ENCODE measurements at places on chromosomes 16 and 17. TPM values are rescaled to one million over a fixed set of nuclear protein-coding genes. Genes with fewer than 3 reads are reported as not detected.

DNA sequence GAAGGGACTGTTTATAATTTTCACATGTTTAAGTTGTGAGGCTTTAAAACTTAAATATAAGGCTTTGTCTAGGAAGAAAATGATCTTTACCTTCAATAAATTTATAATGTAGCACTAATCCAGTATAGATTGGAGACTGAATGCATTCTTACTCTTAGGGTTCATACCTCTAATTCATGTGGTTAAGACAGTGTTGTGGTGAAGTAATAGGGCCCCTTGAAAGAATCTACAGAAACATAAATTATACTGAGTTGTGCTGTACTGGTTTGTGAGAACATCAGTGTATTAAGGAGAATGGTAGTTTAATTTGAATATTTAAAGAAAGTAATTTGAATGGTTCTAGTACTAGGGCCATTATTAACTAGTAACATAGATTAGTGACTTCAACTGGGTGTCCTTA, 13.7 kb downstream of the HAPSTR1 start:
- no peak for DNase-seq

DNA sequence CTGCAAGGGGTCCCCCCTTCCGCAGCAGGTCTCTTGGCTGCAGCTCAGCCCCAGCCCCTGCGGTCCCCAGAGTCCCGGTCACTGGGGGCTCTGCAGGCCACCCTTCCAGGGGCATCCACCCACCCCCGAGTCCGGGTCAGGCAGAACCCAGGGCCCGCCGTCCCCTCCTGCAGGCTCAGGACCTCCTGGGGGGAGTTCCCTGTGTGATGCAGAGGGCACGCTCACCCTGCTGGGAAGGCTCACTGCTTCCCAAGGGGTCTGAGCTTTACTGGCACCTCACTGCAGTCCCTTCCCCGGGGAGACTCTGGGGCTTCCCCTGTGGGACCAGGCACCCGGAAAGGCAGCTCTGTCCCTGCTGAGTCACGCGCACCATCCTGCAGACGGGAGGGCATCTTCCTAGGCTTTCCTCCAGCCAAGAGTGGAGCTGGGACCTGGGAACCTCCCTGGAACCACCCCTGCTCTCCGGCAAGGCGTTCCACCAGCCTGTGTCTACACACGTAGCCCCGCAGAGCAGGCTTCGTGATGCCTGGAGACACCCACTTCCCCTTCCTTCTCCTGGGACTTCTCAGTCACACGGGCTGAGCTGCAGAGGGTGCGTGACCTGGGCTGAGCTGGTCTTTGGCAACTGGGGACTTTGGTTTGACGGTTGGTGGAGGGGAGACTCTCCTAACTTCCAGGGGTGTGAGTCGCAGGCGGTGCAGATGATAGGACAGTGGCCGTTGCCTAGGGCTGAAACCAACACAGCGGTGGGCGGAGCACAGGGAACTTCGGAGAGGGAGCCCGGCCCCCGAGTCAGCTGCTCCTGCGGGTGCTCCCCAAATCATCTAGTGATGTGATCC, 23.4 kb downstream of the SLC25A10 start:
- peak; percentile 88 for DNase-seq

GRCh38 chr16:84495506-84495905, 9.0 kb downstream of the MEAK7 start:
- DNase-seq: no peak

DNA sequence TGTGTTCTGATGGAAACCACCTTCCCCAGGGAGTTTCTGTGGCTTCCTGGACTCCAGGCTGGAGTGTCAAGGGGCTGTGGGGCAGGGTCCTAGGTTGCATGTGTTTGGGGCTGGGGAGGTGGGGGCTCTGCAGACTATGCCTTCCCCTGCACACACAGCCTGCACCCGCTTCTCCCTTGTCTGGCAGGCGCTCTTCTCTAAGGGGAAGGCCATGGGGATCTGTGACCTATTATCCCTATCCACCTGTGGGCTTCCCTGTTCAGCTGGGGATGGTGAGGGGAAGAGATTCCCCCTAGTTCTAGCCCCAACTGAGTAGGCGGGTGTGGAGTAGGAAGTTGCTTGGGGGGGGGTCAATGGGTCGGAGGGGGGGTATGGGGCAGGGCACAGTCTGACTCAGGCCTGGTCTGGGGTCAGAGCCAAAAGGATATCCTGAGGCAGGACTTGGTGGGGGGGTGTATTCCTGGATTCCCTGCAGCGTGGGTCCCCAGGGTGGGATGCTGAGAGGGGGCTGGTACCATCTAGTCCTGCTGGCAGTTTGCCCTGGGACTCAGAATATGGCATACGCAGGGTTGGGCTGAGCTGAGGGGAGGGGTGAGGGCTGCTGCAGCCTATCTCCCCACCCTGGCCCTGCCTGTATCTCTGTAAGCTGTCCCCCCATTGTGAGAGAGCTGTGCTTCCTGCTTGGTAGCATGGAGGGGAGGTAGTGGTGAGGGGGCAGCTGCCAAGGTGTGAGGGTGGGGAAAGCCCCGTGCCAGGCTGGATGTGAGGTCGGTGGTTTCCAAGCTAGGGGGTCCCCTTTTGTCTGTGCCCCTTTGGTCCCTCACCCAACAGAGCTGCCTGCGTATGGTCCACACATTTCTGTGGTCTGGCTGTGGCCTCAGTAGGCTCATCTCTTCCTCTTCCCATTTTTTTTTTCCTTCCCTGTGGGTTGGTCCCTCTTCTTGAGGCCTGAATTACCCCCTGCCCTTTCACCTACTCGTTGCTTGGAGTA, 14.7 kb downstream of the RARA start:
- DNase-seq: no peak

DNA sequence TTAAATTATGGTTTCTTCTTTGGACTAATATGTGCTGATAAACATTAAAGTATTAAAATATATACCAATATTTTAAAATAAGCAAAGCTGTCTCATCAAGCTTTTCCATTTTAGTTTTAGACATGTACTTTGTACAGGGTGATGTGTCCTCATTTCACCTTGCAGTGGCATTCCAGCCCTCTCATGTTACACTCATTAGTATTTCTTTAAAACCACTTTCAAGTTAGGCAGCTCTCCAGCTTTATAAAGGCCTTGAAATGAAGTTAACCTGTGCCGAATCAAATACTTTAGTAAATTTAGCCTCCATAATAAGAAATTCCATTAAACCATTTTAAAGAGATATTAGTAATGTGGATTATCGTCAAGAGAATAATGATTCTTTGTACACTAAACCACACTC, 107.6 kb upstream of the HLF start:
- no peak for DNase-seq

GRCh38 chr16:22425847-22426246, 51.4 kb upstream of the CDR2 start:
- DNase-seq: no peak

DNA sequence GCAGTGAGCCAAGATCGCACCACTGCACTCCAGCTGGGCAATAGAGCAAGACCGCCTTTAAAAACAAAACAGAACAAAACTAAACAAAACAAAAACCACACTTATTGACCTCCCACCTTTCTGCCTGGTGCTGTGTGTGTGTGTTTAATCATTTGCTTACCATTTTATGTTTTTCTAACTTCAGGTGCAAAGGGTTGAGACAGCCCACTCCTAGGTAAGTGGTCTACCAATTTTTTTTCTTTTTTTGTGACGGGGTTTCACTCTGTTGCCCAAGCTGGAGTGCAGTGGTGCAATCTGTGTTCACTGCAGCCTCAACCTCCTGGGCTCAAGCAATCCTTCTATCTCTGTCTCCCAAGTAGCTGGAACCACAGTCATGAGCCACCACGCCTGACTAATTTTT, 65.8 kb downstream of the SALL1 start:
- DNase-seq: peak; percentile 38

DNA sequence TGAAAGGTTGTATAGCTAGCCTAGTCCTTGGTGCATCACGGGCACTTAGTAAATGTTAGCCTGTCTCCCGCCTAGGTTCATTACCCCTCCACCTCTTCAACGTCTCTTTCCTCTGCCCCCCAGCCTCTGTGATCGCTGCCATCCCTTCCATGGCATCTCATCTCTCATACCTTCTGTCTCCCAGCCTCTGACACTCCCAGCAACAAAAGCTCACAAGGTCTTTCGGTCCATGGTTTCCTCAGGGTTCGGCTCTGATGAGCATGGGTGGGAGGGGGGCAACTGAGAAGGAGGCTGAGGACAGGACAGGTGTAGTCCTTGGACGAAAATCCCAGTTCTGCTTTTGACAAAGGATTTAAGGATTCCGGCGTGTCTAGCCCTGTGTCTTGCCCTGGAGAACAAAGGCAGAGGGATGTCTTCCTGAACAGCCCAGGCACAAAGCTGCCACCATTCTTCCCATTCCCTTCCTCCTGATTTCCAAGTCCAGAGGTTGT, 16.7 kb downstream of the CCR7 start:
- no peak for DNase-seq

GRCh38 chr17:77644181-77645071, 314.1 kb upstream of the TNRC6C start:
- DNase-seq: no peak

GRCh38 chr16:17556276-17557052, 85.7 kb upstream of the XYLT1 start:
- DNase-seq: peak; percentile 17

DNA sequence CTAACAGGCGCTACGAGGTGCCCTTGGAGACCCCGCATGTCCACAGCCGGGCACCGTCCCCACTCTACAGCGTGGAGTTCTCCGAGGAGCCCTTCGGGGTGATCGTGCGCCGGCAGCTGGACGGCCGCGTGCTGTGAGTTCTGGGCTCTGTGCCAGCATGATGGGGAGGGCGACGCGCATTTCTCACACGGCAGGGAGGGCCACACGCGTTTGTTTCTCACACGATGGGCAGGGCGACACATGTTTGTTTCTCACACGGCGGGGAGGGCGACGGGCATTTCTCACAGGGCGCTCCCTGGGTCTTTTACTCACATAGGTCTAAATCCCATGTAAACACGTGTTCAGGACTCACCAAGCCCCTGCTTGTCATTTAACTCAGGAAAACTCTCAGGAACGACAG, 4.4 kb downstream of the GAA start:
- DNase-seq: no peak

GRCh38 chr16:56116577-56116964, 74.7 kb upstream of the GNAO1 start:
- no peak for DNase-seq

- no peak for DNase-seq
Observed at GRCh38 chr17:75724016-75725003, 3.1 kb downstream of the ITGB4 start.

- no peak for DNase-seq
Observed at GRCh38 chr16:629185-629832, 1.5 kb upstream of the WFIKKN1 start.

GRCh38 chr16:84223456-84223855, 16.4 kb downstream of the KCNG4 start:
- DNase-seq: no peak

- DNase-seq: no peak
Observed at GRCh38 chr17:39174920-39175694, 9.1 kb upstream of the ARL5C start.

GRCh38 chr16:87489434-87490045, 3.3 kb downstream of the ZCCHC14 start:
- DNase-seq: no peak

DNA sequence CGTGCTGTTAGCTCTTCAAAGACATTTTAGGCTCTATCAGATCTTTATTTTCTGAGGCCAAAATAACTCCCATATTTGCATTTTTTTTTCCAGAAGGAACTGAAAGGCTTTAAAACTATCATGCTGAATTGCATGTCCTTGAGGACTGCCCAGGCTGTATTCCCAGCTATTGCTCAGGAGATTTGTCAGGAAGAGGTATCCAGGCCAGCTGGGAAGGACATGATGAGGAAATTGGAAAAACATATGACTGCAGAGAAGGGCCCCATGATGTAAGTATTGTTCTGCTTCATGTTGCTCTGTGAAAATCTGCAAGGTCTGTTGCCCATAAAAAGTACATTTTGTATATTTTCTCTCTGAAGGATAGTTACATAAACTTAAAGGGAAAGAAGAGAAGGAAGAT, 5.7 kb downstream of the CDC6 start:
- no peak for DNase-seq

DNA sequence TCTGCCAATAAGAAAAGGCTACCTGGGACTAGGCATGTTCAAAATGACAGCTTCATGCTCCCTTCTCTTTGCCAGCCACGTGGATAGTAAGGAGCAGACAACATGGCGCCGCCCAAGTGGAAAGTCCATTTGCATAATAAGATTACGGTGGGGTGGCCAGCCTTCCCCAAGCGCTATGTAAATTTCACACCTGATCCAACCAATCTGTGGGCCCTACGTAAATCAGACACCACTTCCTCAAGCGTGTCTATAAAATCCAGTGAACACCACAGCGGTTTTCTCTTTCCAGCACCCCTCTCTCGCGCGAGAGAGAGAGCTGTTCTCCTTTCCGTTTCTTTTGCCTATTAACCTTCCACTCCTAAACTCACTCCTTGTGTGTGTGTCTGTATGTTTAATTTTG, 140.3 kb upstream of the ERCC4 start:
- peak; percentile 65 for DNase-seq

DNA sequence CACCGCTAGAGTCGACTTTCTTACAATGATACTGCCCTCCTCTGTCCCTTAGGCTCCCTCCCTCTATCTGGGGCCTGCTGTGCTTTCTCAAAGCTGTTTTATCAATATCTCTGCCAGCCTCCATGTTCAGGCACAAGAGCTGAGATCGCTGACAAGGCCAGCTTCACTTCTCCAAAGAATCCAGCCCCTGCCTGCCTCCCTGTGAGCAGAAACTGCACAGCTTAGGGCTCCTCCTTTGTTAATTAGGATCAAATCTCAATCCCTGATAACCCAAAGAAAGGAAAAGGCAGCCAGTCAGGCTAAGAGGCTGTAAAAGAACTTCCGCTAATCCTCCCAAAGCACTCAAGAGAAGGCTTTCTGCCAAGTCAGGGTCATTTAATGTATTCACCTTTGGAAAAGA, 616.0 kb upstream of the CDH11 start:
- DNase-seq: no peak

DNA sequence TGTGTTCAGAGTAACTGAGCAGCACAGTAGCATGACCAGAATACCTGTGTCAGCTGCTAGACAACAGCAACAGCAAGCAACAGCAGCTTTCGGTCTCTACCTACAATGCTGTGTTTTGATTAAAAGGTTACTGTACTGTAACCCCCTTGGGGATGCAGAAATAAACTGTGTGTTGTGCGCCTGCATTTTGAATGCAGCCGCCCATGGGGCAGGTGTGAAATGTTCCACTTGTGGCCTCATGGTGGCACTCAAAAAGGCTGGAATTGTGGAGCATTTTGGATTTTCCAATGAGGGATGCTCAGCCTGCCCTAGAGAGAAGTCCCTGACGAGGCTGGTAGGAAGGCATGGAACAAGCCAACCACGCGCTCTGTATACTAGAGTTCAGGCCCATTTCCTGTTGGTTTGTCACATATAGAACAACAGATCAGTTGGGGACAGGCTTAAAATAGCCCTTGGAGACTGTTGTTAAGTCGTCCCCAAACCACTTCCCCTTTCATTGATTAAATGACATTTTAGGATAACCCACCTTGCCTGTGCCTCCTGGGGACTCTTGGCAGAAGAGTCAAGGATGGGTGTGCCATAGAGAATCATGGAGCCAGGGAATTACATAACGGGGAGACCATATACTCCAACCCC, 27.1 kb downstream of the SCPEP1 start:
- DNase-seq: no peak

- no peak for DNase-seq
Observed at GRCh38 chr16:22660441-22661160, 149.9 kb downstream of the NPIPB5 start.

GRCh38 chr16:73113336-73113735, 65.4 kb upstream of the ZFHX3 start:
- DNase-seq: no peak

- DNase-seq: no peak
Observed at GRCh38 chr16:4081521-4082021, 34.7 kb downstream of the ADCY9 start.

GRCh38 chr17:58279016-58279711, 1.6 kb downstream of the MPO start:
- no peak for DNase-seq

Gene SAT2
- total RNA-seq: 49.8 TPM

Gene BCL6B
- total RNA-seq: not detected

Gene CDK5R1
- total RNA-seq: 4.5 TPM

Gene KRTAP4-5
- total RNA-seq: not detected
